ENCODE measurements at places on chromosomes 4 and X.

DNA sequence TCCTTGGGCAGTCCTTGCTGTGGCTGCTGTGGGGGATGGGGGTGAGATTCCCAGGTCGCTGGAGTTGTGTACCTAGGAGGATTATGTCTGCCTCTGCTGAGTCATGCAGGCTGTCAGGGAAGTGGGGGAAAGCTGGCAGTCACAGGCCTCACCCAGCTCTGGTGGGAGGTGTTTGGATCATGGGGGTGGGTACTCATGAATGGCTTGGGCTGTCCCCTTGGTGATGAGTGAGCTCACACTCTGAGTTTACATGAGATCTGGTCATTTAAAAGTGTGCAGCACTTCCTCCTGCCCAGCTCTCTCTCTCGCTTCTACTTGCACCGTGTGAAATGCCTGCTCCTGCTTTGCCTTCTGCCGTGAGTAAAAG lies 24.6 kb upstream of the PDLIM3 start:
- DNase-seq = peak; percentile 69

DNA sequence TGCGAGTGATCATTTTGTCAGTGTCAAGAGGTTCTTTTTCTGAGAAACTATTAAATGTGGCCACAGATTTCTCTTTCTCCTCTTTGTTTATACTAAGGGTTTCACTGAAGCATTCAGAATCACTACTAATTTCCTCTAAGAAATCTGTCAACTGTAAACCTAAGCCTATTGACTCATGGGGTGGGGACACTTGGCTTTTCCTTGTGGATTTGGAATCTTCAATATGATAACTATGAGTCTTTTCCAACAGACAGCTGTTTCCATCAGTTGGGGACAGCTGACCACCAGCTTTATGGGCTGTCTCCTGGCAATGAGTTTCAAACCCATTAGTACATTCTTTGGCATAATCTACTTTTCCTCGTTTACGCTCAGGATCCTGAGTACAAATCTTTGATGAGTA lies 13.8 kb downstream of the PGRMC1 start:
- no peak for DNase-seq

DNA sequence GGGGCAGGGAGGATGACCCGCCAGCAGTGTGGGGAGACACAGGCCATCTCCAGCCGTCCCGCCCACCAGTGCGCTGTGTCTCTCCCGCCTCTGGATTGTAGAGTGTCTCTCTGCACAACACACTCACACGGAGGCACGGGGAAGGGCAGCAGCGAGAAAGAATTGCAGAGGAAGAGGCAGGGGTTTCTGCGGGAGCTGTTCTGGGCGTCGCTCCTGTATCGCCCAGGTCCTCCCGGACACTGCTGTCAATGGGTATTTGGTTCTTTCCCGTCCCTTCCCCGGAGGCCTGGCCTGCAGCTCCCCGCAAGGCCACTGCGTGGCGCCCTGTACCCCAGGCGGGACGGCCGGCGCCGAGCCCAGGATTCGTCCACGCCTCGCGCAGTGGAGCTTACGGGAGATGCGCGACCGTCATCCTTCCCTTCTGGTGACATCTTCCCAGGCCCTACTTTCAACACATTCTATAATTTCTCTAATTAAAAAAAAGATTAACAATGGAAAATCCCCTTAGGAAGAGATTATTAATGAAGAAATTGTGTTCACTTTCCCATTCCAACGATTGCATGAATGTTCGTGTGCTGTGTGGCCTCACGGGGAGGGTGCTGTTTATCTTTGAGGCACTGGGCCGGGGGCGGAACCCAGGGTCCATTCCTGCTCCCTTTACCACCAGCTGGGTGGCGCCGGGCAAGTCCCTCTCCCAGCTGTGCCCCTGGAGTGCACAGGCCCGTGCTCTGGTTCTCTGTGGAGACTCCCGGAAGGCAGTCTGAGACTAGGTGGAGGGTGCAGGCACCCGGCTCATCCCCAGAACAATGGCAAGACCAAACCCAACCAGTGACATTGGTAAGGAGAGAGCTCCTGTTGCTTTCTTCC lies 95.7 kb downstream of the CPZ start:
- peak; percentile 19 for DNase-seq

GRCh38 chrX:39227371-39227770 lies 426.1 kb downstream of the MID1IP1 start:
- DNase-seq = no peak

GRCh38 chr4:33184657-33185290 lies 2464.6 kb downstream of the PCDH7 start:
- no peak for DNase-seq

- DNase-seq = peak; percentile 34
Measured at GRCh38 chr4:102759831-102760644, 730 bp downstream of the MANBA start.

GRCh38 chr4:105060628-105061027 lies 86.0 kb upstream of the TET2 start:
- DNase-seq = no peak

Measured in fibroblast of skin of scalp (primary cell).